ENCODE measurements at places on chromosomes 11 and 22. TPM values are rescaled to one million over a fixed set of nuclear protein-coding genes. Genes with fewer than 3 reads are reported as not detected.

The VSIG10L2 gene
- not detected for polyA plus RNA-seq

The MEI1 gene
- polyA plus RNA-seq = 4.6 TPM

The NXPE2 gene
- polyA plus RNA-seq = 0.42 TPM

DNA sequence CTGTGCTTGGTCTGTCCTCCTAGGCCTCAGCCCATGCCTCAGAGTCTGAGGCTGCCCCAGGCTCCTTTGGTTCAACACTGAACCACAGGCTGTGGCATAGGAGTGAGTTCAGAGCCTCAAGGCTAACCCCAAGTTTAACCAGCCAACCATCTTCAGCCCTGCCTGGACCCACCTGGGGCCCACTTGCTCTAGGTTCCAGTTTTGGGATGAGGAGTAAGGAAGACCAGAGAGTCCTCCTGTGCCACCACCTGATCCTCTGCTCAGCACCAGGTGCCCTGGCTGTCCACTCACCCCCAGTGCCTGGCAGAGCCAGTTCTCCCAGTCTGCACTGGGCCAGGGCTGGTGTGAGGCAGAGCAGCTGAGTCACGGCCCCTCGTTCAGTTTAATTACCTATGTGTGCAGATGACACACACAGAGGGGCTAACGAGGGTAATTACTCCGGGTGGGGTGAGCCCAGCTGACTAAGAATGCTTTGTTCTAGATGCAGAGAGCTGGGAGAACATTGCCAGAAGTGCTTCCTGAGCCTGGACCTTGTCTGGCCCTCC, 12.0 kb upstream of the TMPRSS13 start:
- DNase-seq = no peak

- DNase-seq = no peak
These were observed 8.2 kb downstream of the PDGFB start for GRCh38 chr22:39236321-39237317.

DNA sequence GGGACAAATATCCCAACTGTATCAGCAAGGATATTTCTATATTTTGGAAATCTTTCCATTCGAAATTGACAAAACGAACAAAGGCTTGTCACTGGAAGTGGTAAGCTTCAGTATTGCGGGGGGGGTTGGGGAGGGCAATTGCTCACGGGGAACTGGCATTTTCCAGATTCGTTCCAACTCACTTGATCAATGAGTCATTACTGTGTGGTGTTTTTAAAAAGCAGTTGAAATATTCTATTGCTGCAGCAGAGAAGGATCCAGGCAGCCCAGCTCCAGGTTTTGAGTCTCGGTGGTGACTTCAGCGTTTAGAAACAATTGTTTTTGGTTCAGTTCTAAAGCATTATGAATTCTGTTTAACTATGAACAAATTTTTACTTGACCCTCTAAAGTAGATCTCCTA, 33.8 kb upstream of the FBLN1 start:
- DNase-seq = no peak

DNA sequence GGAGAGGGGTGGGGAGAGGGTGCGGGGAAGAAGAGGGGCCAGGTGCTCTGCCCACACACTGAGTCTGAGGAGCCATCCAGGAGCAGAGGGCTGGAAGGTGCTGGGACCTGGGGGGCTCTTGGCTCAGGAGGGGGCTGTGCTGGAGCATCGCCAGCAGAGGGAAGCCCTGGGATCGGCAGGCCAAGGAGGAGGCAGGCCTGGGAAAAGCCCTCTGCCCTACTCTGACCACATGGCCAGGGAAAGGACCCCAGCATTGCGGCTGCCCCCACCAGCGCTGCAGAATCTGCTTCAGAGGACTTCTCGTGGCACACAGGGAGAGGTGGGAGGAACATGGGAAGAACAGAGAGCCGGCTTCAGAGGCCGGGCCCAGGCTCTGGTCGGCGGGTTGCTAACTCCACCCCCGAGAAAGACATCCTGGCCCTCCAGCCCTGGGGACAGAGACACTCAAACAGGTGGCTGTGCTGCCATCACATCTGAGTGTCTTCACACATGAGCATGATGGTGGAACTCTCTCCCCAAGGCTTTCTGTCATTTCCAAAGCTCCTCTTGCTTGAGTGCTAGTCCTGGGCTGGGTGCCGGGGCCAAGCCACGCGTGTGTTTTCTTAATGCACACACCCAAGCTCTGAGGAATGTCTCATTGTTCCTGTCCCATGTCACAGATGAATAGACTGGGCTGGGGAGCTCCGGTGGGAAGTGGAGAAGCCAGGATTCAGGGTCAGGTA, 1378.0 kb downstream of the BRD1 start:
- DNase-seq = no peak

- no peak for DNase-seq
These were observed 22.1 kb downstream of the CHKA start for GRCh38 chr11:68099057-68099456.
